ENCODE measurements at places on chromosomes 7 and 10.
A peak's percentile ranks its signal among the peaks of the same experiment; 100 is the strongest.

- no peak for DNase-seq
Measured at GRCh38 chr10:76114581-76115001, 683.2 kb downstream of the LRMDA start.

- DNase-seq = no peak
Measured at GRCh38 chr7:132861940-132862554, 219.8 kb downstream of the CHCHD3 start.

DNA sequence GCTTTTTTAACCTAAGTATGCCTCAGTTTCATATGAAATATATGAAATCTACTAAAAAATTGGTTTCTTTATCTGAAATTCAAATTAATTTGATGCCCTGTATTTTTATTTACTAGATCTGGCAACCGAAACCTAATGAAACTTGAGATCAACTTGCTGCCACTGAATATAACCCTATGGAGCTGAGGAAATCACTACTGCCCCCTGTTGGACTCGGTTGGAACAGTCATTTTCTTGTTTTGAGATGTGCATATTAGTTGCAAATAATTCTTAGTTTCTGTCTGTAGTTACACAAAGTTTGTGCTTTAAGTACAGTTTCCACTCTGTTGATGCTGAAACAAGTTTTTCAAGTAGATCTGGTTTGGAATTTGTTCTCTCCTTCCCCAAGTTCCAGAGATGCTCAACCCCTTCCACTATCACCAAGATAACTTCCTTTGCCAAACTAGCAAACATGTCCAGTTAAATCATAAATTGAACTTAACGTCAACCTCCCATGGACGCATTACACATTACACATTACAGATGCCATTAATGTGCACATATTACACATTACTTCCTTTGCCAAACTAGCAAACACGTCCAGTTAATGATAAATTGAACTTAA lies 22.2 kb upstream of the EXOC4 start:
- DNase-seq = peak; percentile 51

- DNase-seq = peak; percentile 57
Measured at GRCh38 chr10:98910048-98910447, 325.6 kb downstream of the HPSE2 start.

DNA sequence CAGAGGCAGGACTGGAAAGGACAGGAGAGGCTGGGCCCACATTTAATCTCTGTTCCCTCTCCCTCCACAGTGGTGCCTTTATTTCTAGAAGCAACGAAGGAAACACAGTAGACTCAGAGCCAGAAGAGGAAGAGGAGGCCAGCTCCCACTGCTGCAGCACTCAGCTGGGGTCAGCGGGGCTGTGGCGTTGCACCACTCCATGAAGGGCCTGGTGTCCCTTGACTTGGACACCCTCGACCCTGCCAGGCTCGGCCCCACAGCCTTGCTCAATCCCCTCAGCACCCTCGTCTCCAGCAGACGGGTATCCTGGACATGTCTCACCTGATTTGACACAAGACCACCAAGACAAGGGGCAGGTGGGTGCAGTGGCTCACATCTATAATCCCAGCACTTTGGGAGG lies 38.8 kb downstream of the PRKAG2 start:
- no peak for DNase-seq

DNA sequence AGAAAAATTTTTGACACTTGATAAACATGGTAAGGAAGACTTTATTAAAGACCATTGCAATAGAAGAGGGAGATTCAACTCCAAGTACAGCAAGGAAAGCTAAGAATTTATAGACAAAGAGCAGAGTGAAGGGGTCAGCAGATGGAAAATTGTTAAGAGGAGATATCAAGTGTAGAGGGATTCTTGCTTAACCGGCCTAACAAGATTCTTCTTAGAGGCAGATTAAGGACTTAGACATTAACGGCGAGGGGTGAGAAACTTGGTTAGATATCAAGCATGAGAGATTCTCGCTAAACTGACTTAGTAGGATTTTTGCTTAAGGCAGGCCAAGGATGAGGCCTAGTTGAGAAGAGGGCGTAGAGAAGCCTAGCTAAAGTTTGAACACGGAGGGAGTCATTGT lies 76.0 kb downstream of the ITGB1 start:
- no peak for DNase-seq

Data from mesenchymal stem cell (in vitro differentiated cells and primary cell).